ENCODE measurements at places on chromosomes 4 and X. TPM values are rescaled to one million over a fixed set of nuclear protein-coding genes. Genes with fewer than 3 reads are reported as not detected.
A peak's percentile ranks its signal among the peaks of the same experiment; 100 is the strongest.

FRMPD4 gene
- not detected for total RNA-seq

PAGE5 gene
- 1.3 TPM for total RNA-seq

FRAS1 gene
- total RNA-seq, result not detected

TMEM31 gene
- total RNA-seq, result not detected

GRCh38 chr4:95651891-95652290, 103.1 kb upstream of the UNC5C start:
- H3K4me1 ChIP-seq, result no peaks in the 10 kb centered on the region
- H3K27ac ChIP-seq, result no peak overlapping the region
- H3K27me3 ChIP-seq, result no peaks in the 10 kb centered on the region
- H3K36me3 ChIP-seq, result no peaks in the 10 kb centered on the region
- no peak overlapping the region for H3K4me3 ChIP-seq
- no peak for DNase-seq

- no peak for DNase-seq
- H3K27ac ChIP-seq, result no peak overlapping the region
- H3K4me1 ChIP-seq, result no peaks in the 10 kb centered on the region
- H3K36me3 ChIP-seq, result peaks cover 18% of the 10 kb centered on the region
- no peaks in the 10 kb centered on the region for H3K27me3 ChIP-seq
These were observed 67.5 kb upstream of the DDX60 start for GRCh38 chr4:168386002-168386401.

DNA sequence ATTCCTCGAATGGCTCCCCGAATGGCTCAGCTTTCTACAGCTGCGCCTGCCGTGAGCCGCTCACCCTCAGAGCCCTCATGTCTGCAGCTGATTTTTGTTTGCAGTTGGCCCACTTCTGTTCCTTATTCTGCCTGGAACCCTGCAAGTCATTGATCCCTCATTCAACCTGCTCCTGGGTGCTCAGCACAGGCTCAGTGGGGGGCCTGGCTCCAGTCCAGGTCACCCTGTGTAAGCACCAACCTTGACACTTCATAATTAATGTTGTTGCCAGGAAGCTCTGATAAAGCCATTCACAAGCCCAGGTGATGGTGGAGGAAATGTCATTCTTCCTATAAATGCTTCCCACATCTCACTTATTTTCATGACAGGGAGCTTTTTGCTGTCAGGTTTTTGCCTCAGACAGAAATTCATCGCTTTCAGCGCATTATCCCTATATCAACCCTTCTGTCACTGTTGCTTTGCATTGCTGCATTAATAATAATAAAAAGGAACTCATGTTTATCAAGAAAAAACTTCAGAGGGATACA, 85.7 kb downstream of the F11 start:
- no peak for DNase-seq
- no peaks in the 10 kb centered on the region for H3K36me3 ChIP-seq
- H3K4me3 ChIP-seq, result no peak overlapping the region

DNA sequence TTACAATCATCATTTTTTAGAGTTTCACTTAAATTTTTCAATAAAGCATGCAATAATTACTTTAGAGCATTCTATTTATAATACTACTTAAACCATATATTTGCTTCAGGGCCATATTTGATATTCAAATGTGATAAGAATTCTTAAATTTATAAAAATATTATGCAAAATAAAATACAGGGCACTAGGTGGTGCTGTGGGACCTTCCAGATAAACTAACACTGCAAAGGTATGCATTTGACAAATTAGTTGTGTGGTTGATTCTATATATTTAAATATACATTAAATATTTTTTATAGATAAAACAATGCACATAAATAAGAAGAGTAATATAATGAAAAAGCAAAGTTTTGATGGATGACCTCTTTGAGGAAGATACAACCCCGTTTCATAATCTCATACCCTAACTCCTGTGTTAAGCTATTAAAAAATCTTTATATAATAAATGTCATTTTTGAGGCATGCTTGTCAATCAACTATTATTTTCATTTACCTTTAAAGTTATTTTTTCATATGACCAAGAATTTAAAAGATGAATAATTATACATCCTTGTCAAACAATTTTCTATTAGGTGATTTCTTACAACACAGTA, 128.4 kb downstream of the REELD1 start:
- H3K27me3 ChIP-seq, result no peaks in the 10 kb centered on the region
- no peaks in the 10 kb centered on the region for H3K4me1 ChIP-seq
- H3K4me3 ChIP-seq, result no peak overlapping the region
- no peak for DNase-seq
- no peaks in the 10 kb centered on the region for H3K36me3 ChIP-seq

DNA sequence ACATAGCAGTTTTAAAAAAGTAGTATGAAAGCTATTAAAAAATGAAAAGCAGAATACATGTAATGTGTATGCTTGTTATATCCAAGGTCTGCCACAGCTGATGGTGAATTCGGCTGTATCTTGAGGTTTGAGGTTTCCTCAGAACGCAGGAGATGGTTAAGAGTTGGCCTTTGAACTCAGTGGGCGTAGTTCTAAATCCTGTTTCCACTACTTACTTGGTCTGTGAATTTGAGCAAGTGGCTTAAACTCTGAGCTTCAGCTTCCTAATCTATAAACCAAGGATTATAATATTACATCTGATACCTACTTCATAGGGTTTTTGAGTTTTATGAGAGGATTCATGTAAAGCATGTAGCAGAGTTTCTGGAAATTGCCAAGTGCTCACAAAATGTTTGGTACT, 125.2 kb downstream of the STIM2 start:
- H3K27me3 ChIP-seq, result no peaks in the 10 kb centered on the region
- DNase-seq, result peak; percentile 51
- H3K36me3 ChIP-seq, result no peaks in the 10 kb centered on the region
- peaks cover 32% of the 10 kb centered on the region for H3K4me1 ChIP-seq
- no peak overlapping the region for H3K27ac ChIP-seq

- H3K4me3 ChIP-seq, result no peak overlapping the region
- DNase-seq, result no peak
- no peak overlapping the region for H3K27ac ChIP-seq
- H3K4me1 ChIP-seq, result no peaks in the 10 kb centered on the region
These were observed 16.0 kb upstream of the ERCC6L start for GRCh38 chrX:72254816-72255215.

DNA sequence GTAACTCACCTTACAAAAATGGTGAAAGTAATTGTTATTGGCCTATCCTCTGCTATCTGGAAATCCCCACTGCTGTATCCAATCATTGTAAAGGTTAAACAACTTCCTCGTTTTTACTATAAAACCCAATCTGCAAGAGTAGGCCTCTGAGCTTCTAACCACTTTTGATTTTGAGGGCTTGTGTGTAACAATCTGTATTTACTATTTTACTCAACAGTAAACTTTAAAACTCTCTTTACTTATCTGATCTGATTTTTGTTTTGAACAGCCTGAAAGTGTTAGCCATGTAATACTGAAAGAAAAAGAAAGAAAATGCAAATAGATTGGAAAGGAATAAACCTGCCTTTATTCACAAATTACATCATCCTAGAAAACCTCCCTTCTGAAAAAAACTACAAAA, 63.1 kb downstream of the SLC10A7 start:
- H3K4me1 ChIP-seq, result peaks cover 10% of the 10 kb centered on the region
- no peak overlapping the region for H3K27ac ChIP-seq
- no peaks in the 10 kb centered on the region for H3K36me3 ChIP-seq
- no peak overlapping the region for H3K4me3 ChIP-seq
- DNase-seq, result no peak
- H3K27me3 ChIP-seq, result no peaks in the 10 kb centered on the region

DNA sequence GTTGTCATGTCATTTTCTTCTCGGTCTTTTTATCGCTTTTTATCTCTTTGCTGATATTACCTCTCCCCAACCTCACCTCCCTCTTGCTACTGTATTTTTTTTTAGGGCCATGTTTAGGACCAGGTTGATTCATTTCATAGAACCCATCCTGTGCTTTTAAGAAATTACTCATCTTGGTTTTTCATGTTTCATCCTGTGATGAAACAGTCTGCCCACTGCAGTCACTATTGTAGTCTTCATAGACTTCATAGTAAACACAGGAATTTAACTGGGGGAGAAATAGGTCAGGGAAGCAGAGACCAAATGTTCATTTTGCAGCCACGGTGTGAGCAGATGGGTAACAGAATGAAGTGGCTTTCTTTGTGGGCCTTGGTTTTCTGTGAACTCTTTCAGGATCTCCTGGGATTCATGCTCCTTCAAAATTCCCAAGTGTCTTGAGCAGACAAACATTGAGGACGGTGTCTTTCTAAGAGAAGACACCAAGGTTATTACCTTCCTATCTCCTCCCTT, 161.8 kb downstream of the NAA11 start:
- H3K4me3 ChIP-seq, result no peak overlapping the region
- DNase-seq, result no peak
- H3K36me3 ChIP-seq, result no peaks in the 10 kb centered on the region
- no peak overlapping the region for H3K27ac ChIP-seq
- H3K27me3 ChIP-seq, result no peaks in the 10 kb centered on the region

DNA sequence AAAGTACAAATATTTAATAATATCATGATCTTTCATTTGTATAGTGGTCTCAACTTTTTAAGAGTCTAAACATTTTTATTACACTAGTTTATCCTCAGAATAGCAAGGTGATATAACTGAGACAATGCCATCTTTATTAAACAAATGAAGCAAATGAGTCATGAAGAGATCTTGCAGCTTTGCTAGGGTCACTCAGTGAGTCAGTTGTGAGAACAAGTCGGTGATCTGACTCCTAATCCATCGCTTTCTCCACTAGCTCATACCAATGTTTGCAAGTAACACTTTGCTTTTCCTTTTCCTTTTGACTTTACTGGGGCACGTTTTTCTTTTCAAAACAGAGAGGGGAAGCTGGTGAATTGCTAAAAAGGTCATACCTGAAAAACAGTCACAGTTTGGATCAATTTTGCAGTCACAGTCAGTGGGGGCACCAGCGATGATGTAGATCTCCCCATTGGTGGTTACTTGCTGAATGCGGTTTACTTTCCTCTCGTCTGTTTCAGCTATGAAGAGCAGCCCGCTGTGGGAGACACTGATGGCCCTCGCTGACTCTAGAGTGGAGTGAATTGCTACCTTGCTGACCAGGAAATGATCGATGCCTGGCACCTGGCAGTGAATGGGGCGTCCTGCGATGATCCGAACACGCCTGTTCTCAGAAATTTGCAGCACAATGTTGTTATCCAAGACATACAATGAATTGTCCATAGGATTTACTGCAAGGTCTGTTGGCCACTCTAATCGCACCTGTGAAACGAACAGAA, 75.7 kb downstream of the SH2D1A start:
- no peak for DNase-seq
- H3K36me3 ChIP-seq, result no peaks in the 10 kb centered on the region
- H3K27ac ChIP-seq, result no peak overlapping the region
- H3K4me1 ChIP-seq, result no peaks in the 10 kb centered on the region

DNA sequence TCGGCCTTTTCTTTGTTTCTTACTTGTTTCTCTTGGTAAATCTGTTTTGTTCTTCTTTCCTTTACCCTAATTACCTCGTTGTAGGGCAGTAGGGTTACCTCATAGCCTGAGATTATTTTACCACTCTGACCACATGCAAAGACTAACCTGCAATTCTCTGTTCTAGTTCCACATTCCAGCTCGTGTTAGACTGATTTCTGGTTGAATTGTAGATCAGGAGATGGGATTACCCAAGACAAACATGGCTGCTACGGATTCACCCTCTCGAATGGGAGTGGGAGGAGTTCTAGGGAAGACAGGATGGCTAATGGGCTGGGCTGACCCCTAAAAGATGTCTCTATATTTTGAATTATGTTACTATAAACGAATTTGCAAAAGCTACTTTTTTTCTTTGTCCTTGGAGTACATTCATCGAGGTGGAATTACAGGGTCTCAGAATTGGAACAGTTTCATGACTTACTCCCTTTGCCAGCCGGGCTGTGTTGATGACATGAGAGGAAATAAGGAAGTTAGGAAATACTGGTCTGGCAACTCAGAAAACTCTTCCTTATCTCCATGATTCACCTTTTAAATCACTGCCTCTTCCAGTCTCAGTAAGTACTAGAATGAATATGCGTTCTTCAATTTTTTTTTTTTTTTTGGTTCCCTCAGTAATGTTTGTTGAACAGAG, 36.7 kb upstream of the FBXW7 start:
- no peak overlapping the region for H3K27ac ChIP-seq
- no peaks in the 10 kb centered on the region for H3K27me3 ChIP-seq
- DNase-seq, result no peak
- no peaks in the 10 kb centered on the region for H3K4me1 ChIP-seq

- peaks cover 7% of the 10 kb centered on the region for H3K4me1 ChIP-seq
- no peak overlapping the region for H3K4me3 ChIP-seq
- H3K36me3 ChIP-seq, result no peaks in the 10 kb centered on the region
- no peaks in the 10 kb centered on the region for H3K27me3 ChIP-seq
These were observed 12.2 kb upstream of the TMEM128 start for GRCh38 chr4:4260185-4260751.

DNA sequence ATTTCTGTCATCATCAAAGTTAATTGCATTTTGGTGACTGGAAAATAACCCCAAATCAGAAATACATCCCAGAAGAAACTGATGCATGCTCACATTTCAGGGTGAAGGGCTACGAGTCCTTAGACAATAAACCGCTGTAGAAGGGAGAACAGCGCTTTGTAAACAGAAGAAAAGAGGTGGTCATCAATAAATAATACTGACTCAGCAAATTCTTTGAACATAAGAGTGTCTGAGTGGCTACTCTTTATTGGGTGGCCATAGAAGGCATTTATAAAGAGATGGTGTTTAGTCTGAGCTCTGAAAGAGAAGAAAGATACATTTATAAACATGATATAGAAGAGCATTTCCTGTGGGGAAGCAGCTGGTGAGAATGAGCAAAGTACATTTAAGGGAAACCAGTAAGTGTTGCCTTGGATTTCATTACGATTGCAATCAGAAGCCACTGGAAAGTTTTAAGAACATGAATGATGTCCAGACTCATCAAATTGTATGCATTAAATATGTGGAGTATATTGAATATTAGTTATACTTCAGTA, 246.9 kb upstream of the GIMD1 start:
- no peaks in the 10 kb centered on the region for H3K27me3 ChIP-seq
- H3K27ac ChIP-seq, result no peak overlapping the region
- no peak overlapping the region for H3K4me3 ChIP-seq

DNA sequence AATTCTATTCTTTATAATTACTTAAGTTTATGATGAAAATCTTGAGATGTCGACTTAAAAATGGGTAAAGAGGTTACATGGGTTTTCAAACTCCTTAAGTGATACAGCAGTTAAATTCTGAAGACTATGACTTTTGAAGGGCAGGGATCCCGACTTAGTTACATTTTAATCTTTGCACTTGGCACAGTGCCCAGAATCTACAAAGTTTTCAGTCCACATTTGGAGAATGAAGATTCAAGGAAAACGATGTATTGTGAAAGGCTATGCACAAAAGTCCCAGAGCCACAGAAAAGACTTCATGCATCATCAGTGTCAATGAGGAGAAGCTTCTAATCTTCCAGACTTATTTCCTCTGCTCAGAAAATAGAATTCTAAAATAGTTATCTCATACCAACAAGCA, 36.3 kb upstream of the GRPR start:
- no peak for DNase-seq
- H3K27ac ChIP-seq, result no peak overlapping the region
- no peaks in the 10 kb centered on the region for H3K36me3 ChIP-seq
- H3K4me1 ChIP-seq, result no peaks in the 10 kb centered on the region
- no peak overlapping the region for H3K4me3 ChIP-seq
- H3K27me3 ChIP-seq, result no peaks in the 10 kb centered on the region

DNA sequence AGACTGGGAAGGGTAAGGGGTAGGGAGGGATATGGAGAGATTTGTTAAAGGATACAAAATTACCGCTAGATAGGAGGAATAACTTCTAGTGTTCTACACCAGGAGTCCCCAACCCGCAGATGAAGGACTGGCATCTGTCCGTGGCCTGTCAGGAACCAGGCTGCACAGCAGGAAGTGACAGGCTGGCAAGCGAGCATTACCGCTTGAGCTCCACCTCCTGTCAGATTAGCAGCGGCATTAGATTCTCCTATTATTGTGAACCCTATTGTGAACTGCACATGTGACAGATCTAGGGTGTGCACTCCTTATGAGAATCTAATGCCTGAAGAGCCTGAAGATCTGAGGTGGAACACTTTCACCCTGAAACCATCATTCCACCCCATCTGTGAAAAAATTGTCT, 27.9 kb upstream of the BBS7 start:
- no peak overlapping the region for H3K4me3 ChIP-seq
- no peaks in the 10 kb centered on the region for H3K36me3 ChIP-seq
- H3K27me3 ChIP-seq, result no peaks in the 10 kb centered on the region
